NCI-H2081 (cell line): ENCODE measurements at places on chromosomes 4 and X.

- no peak for DNase-seq
These were observed 851.7 kb upstream of the PCDH10 start for GRCh38 chr4:132297346-132297745.

GRCh38 chr4:83065266-83065665 is 30.3 kb downstream of the COPS4 start:
- no peak for DNase-seq

GRCh38 chrX:38249965-38250364 is 29.3 kb upstream of the SRPX start:
- no peak for DNase-seq

DNA sequence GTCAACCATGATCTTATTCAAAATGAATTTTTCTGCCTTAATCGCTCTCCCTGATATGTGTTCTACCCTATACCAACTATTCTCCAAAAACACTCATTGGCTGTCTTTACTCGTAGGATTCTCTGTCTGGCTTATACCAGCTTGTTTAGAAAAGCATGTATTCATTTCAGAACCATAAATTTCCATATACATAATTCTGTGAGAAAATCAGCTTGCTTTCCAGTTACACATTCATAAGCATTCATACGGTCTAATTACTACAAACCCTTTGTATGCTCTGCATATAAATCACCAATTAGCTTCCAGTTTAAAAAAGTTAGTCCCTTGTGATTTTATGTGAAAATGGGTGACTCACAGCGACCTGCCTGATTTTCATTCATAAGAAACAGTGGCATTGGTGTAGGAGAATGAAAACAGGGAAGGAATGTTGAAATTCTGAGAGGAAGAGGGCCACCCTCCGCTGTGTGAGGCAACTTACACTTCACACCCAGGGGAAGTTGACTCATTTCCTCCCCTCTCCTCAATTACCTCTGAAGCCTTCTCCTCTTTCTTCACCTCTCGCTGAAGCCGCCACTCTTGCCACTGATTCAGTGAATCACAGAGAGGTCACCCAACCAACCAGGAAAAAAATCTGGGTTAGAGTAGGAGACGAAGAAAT is 63.3 kb downstream of the MEPE start:
- no peak for DNase-seq

- peak; percentile 33 for DNase-seq
These were observed 485 bp downstream of the AADAT start for GRCh38 chr4:170089274-170089667.

DNA sequence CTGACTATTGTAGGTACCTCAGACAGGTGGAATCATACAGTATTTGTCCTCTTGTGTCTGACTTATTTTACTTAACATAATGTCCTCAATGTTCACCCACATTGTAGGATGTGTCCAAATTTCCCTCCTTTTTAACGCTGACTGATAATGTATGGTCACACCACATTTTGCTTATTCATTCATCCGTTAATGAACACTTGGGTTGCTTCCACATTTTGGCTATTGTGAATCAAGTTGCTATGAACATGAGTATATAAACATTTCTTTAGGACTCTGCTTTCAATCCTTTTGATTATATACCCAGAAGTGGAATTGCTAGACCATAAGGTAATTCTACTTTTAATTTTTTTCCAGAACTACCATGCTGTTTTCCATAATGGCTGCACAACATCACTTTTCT is 87.0 kb upstream of the NDP start:
- no peak for DNase-seq

- no peak for DNase-seq
These were observed 19.7 kb downstream of the MAEA start for GRCh38 chr4:1309261-1310010.

DNA sequence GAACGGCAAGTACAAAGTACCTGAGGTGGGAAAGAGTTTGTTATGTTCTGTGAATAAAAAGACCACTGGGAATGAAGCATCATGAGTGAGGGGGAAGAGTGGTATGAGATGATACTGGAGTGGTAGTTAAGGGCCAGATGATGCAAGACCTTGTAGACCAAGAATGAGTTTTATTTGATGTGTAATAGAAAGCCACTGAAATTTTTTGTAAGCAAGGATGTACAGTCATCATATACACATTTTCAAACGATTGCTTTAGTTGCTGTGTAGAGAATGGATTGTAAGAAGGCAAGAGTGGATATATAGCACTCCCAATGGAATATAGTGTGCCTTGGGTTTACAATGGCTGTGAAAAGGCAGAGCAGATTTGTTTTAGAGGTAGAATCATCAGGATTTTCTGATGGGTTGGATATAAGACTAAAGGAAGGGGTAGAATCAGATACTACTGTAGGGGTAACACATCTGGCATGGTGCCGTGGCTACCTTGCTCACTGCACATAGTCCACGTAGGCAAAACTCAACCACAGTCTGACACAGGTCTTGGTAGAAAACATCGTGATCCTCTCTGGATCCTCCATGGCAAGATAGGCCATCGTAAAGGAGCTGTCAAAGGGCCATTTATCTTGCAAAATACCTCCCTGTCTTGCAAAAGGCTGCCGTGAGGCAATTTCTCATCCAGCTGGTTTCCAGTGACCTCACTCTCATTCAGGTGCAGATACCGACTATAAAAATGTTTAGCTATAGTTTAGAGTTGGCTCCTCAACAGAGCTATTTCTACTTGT is 14.9 kb downstream of the TIFA start:
- no peak for DNase-seq

GRCh38 chr4:146073517-146073916 is 102.0 kb upstream of the LSM6 start:
- DNase-seq, result no peak

- no peak for DNase-seq
These were observed 3.2 kb upstream of the NFKB1 start for GRCh38 chr4:102497986-102498385.

- no peak for DNase-seq
These were observed 2.8 kb upstream of the TLR8 start for GRCh38 chrX:12903646-12904045.

- DNase-seq, result no peak
These were observed 77.1 kb upstream of the C4orf54 start for GRCh38 chr4:99734583-99735322.

GRCh38 chr4:139416073-139416673 is 37.7 kb upstream of the RAB33B start:
- DNase-seq, result peak; percentile 23

DNA sequence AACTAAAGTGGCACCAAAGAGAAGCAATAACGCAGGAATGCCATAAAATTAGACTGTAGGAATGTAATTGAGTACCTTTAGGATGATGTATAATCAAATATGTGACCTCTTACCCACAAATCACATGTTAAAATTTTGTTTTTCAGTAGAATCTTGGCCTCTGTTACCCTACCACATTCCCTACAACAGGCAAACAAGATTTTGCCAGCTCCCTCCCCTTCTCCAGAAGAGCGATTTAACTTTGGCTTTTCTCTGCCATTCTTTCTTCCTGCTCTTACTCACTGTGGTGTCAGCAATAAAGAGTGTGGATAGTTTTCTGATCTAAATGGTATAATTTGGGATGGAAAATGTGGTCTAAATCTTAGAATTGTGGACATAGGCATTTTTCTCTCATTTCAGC is 57.2 kb downstream of the TRIM2 start:
- no peak for DNase-seq

- DNase-seq, result no peak
These were observed 56.4 kb upstream of the DDIT4L start for GRCh38 chr4:100246697-100247096.

DNA sequence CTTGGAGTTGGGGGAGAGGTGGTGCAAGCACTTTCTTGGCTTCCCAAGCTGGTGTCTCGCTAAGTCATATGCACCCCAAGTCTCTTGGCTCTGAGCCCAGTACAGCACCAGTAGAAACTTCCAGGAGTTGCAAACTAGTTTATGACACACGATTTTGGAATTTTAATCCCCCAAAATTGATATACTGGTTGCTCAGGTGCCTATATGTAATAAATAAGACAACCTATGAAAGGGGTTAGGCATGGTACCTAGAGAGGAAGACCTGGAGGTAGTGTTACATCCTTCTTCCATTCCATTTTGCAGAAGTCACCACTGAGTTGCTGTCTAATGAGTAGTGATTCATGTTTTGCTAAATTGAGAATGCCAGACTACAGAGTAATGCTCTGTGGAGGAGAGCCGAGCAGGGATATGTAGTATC is 4.3 kb upstream of the SLC4A4 start:
- no peak for DNase-seq

DNA sequence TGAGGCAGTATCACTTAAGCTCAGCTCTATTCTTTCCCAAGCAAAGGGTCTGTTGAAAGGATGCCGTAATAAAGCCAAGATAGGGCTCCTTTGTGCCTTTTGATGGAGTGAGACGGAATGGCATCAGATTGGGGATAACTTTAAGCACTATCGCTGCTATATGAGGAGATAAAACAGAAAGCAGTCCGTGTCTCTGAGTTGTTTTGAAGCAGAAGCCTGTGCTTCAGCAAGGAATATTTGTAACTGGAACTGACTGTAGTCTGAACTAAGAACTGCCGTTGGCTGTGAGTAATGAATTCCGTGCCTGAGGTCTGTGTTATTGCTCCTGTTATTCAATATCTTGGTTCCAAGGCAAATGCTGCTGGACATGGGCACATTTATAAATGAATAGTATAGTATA is 297.4 kb downstream of the ANKRD50 start:
- DNase-seq, result no peak

- DNase-seq, result no peak
These were observed 244.2 kb upstream of the NR3C2 start for GRCh38 chr4:148686449-148686848.

- DNase-seq, result no peak
These were observed 145.1 kb downstream of the NHS start for GRCh38 chrX:17520016-17520615.

- DNase-seq, result no peak
These were observed 345.4 kb upstream of the GATB start for GRCh38 chr4:152106113-152106763.

DNA sequence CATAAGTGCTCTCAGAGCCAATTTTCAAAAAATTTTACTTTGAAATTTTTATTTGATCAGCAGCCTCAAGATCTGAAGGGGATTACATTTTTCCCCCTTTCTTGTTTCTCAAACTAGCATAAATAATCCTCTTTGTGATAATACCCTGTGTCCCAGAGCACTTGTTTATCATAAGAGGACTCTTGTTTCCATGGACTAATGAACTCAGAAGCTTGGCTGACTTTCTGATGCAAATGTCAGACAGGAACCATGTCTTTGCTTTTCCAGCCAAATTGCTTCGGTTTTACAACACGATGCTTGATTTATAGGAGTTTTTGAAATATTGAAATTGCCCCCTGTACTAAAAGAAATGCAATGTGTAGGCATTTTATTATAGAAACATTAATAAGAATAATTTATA is 859.3 kb upstream of the LCORL start:
- no peak for DNase-seq

- DNase-seq, result no peak
These were observed 19.9 kb downstream of the GPKOW start for GRCh38 chrX:49103637-49104036.

DNA sequence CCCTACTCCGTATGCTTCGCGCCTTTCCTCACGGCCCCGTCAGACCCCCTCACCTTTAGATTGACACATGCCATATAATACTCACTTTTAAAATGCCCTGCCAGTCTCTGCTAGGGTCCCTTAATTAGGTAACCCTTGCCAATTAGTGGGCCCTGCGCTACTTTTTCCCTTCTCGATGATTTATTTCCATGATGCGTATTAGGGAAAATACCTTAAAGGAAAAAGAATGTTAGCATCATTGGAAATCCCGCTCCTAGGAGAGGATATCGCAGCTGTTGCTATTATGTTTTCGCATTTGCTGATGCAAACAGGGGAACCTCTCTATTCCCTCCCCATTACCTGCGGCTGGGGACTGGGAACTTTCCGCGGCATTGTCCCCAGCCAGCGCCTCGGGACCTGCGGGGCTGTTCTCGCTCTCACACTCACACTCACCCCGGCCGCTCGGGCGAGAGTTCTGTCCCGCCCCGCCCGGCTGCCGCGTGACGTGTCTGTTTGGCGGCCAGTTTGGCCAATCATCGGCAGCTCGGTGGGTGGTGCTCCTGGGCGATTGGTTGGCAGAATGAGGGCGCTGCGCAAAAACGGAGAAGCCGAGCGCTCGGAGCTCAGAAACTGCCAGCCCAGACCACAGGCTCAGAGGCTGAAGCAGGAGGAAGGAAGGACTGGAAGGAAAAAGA is at the start of gene PCDH10:
Gene PCDH10 (plus strand): TSS at position 605 of the 674 bp plus-strand sequence. CDS start 847 bp downstream, outside the sequence.
- peak; percentile 90 for DNase-seq

GRCh38 chr4:164572877-164573279 is 181.1 kb upstream of the SMIM31 start:
- no peak for DNase-seq

DNA sequence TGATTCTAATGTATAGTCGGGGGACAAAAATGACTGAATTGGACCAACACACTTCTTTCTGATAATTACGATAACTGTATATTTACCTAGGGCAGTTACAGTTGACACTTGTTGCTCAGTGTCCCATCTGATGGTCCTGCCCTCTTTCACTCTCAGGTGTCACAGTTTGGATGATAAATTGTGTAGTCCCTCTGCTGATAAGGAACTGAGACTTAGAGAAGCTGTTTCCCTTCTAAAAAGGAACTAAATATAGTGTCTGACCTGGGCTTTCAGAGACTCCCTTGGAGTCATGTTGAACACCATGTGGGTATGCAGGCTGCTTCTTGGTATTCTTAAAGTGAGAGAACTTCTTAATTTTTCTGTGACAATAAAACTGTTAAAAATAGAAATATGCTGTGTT is 23.7 kb upstream of the PNPLA4 start:
- no peak for DNase-seq

DNA sequence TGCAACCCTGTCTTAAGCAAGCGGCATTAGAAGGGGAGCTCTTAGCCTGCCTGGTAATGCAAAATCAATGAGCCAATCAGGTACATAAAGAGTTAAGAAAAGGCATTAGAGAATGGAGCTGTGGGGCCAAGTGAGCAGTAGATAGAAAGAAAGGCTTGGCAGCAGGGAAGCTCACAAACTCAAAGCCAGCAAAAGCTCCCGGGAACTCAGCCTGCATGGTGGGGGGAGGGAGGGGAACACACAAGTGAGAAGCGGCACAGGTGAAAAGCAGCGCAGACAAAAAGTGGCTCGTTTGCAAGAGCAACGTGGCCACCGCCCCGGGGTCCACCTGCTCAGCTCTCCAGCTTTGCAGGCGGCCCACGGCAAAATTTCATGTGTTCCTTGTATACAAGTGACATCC is 818.5 kb downstream of the FAM133A start:
- no peak for DNase-seq

- DNase-seq, result no peak
These were observed 44.7 kb downstream of the USO1 start for GRCh38 chr4:75769036-75769435.

- peak; percentile 91 for DNase-seq
These were observed 23.9 kb downstream of the MANBA start for GRCh38 chr4:102736636-102737549.

- DNase-seq, result no peak
These were observed 472.9 kb downstream of the GBA3 start for GRCh38 chr4:23165669-23166068.
